Fibroblast of skin of left biceps (primary cell): ENCODE measurements at places on chromosomes 12 and 14.

DNA sequence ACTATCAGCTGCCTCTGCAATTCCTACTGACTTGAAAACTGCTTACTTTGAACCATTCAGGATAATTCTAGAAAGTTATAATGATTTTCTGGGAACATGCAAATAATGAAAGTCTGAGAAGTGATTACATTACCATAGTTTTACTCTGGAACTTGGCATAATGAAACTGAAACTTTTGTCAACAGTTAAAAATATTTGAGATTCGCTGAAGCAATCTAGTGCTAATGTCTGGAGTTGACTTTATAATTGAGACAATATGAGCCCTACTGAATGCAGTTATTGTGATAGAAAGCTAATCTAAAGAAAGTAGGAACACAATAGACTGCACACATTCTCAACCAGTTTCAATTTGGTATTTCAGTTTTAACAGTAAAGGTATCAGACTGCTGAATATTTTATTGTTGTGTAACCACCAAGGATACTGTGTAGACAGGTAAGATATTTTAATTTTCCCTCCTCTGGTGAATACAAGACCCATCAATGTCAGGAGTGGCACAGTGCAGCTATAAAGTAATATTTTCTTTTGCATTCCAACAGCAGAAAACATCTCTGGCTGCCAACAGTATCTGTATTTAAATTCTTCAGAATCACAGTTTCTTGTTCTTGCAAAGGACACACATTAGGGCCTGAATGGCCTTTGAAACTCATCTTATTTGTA is 483.5 kb downstream of the ATP23 start:
- no peak for DNase-seq

DNA sequence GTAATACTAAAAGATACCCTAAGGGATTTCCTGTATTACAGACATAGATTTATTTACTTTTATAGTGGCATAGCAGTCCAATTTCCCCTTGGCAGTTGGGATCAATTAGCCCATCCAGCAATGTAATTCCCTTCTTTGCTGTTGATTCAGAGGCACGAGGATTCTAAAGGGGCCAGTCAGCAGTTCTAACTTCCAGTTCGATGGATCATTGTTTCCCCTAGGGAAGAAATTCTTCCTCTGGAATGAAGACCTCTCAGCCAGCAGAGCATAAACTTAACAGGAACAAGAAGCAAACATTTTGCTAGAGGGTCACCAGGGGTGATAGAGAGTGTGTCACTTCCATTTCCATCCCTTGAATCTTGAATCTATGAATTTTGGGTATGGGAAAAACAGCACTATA is 395.7 kb upstream of the NOVA1 start:
- DNase-seq: no peak

DNA sequence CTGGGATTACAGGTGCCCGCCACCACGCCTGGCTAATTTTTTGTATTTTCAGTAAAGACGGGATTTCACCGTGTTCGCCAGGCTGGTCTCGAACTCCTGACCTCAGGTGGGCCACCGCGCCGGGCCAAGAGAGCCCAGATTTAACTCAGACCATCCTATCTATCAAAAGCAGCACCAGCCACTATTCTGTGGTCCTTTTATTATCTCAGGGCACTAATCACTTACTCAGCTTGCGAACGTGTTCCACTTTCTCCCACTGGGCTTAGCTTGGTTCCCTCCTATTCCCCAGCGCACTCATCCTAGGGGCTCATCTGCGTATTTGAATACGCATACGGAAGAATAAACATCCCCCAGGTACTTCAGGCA is 16.2 kb upstream of the AACS start:
- no peak for DNase-seq

DNA sequence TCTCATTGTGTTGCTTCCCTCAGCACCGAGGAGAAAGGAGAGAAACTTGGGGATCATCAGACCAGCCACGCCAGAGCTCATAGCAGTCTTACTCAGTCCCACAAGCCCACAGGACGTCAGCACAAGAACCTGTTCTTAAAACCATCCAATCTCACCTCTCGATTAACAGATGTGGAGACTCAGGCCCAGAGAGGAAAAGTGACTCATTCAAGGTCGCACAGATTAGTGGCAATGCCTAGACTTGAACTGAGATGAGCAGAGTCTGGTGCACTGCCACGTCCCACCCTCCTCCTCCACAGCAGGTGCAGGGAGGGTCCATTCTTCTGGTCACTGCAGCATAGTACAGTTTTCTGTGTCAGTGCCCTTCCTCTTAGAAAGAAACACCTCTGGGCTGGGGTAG is 154.9 kb upstream of the PZP start:
- DNase-seq: no peak

DNA sequence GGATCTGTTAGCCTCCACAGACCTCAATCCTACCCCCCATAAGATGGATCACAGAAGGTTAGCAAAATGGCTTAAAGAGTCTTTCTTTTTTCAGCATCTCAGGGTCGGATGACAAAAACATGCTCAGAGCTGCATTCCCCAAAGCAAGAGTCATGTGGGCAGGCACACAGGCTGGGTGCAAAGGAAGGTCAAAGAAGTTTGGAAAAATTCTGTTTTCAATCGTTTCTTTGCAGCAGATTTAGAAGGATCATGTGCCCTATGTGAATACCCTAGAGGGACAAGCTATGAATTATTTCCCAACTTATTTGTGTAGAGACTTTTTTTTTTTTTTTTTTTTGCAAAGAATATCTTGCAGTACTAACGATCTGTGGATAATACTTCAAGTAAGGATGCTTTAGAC is 845.4 kb downstream of the VRK1 start:
- DNase-seq: no peak
